IMR-90 (cell line): ENCODE measurements at places on chromosomes 3 and 15.
A peak's percentile ranks its signal among the peaks of the same experiment; 100 is the strongest.

- no peak overlapping the region for H3K27ac ChIP-seq
- DNase-seq: no peak
- peaks cover under 1% of the 10 kb centered on the region; the same call in 1 of the 2 replicates for H3K4me1 ChIP-seq
- no peaks in the 10 kb centered on the region for H3K36me3 ChIP-seq
- H3K27me3 ChIP-seq: no peaks in the 10 kb centered on the region
These were observed 1.3 kb downstream of the GRK7 start for GRCh38 chr3:141764465-141764864.

- H3K27ac ChIP-seq: no peak overlapping the region
- no peaks in the 10 kb centered on the region for H3K27me3 ChIP-seq
- no peak for DNase-seq
- no peaks in the 10 kb centered on the region for H3K36me3 ChIP-seq
- no peak overlapping the region for H3K4me3 ChIP-seq
- H3K4me1 ChIP-seq: no peaks in the 10 kb centered on the region
These were observed 75.4 kb upstream of the PLAAT1 start for GRCh38 chr3:193165431-193166120.

- H3K4me1 ChIP-seq: peaks cover 5% of the 10 kb centered on the region
- no peaks in the 10 kb centered on the region for H3K27me3 ChIP-seq
- no peaks in the 10 kb centered on the region for H3K36me3 ChIP-seq
- peak overlapping the region; percentile 31; the same call in 1 of the 2 replicates for H3K27ac ChIP-seq
- peak; percentile 77 for DNase-seq
These were observed 137.7 kb downstream of the BBX start for GRCh38 chr3:107660306-107660976.

GRCh38 chr15:100914876-100915275 lies 4.3 kb upstream of the LRRK1 start:
- H3K27ac ChIP-seq: no peak overlapping the region
- DNase-seq: peak; percentile 24

GRCh38 chr15:25053000-25053815 lies 98.4 kb downstream of the SNRPN start:
- no peak overlapping the region for H3K27ac ChIP-seq
- no peak overlapping the region for H3K4me3 ChIP-seq
- no peaks in the 10 kb centered on the region for H3K4me1 ChIP-seq
- no peaks in the 10 kb centered on the region for H3K27me3 ChIP-seq
- DNase-seq: no peak

GRCh38 chr3:58434511-58434910 lies 879 bp upstream of the PDHB start:
- H3K4me3 ChIP-seq: no peak overlapping the region
- peaks cover 13% of the 10 kb centered on the region for H3K36me3 ChIP-seq
- no peak for DNase-seq

DNA sequence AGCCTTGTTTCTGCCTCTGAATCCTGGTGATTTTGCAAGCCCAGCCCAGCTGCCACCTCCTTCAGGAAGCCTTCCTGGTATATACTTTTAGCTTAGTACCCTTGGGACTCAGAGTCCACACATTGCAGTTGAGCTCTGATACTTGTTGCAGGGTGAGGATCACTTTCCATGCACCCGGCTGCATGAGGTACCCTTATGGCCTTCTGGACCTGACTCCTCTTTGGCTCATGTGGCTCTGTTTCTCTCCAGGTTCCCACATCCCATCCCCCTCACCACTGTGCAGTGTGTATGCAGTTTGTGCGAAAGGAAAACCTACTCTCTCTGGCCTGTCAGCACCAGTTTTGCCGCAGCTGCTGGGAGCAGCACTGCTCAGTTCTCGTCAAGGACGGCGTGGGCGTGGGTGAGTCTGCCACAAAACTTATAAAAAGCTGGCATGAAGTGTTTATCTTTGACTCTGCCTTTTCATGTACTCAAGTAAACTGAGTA lies 23.1 kb upstream of the P4HTM start:
- DNase-seq: no peak
- H3K27ac ChIP-seq: no peak overlapping the region
- H3K4me1 ChIP-seq: peaks cover 5% of the 10 kb centered on the region
- H3K36me3 ChIP-seq: peaks cover 37% of the 10 kb centered on the region
- H3K27me3 ChIP-seq: no peaks in the 10 kb centered on the region

- H3K4me3 ChIP-seq: peak within 1 kb of the TSS; percentile 36
- H3K27me3 ChIP-seq: no peaks in the 10 kb centered on the region
- peak within 1 kb of the TSS; percentile 35; the same call in 1 of the 2 replicates for H3K27ac ChIP-seq
- no peaks in the 10 kb centered on the region for H3K36me3 ChIP-seq
- peak; percentile 74 for DNase-seq
These were observed at the start of gene SLC9C1 for GRCh38 chr3:112293368-112294321. SLC9C1 (minus strand) TSS chr3:112294216; CDS start chr3:112286791, 7,425 bp downstream.

GRCh38 chr15:70356062-70356860 lies 258.5 kb upstream of the TLE3 start:
- peaks cover 64% of the 10 kb centered on the region for H3K27me3 ChIP-seq
- H3K27ac ChIP-seq: no peak overlapping the region
- no peaks in the 10 kb centered on the region for H3K4me1 ChIP-seq
- H3K4me3 ChIP-seq: no peak overlapping the region
- no peaks in the 10 kb centered on the region for H3K36me3 ChIP-seq

DNA sequence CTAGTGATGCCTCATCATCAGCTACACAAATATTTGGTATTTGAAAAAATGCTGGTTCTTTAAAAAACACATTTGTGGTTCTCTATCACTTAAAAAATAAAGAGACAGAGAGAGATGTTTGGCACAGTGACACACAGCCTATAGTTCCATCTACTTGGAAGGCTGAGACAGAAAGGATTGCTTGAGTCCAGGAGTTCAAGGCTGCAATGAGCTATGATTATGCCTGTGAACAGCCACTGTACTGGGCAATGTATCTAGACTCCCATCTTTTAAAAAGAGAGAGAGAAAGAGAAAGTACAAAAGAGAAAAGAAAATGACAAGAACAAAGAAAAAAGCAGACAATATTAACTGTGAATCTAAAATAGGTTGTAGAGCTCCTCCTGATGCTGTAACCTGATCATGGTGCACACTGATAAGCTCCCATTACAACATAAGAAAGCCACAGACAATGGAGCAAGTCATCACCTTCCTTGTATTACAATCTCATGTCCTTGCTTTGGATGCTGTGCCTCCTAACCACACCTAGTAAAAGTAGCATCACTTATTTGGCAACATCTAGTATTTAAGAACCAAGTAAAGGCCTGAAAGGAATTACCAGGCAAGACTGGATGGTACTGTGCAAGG lies 31.7 kb upstream of the MAP4 start:
- no peak overlapping the region for H3K27ac ChIP-seq
- DNase-seq: peak; percentile 72
- H3K4me1 ChIP-seq: peaks cover 2% of the 10 kb centered on the region; the same call in 1 of the 2 replicates
- no peaks in the 10 kb centered on the region for H3K27me3 ChIP-seq
- H3K36me3 ChIP-seq: peaks cover 9% of the 10 kb centered on the region

- no peaks in the 10 kb centered on the region; the same call in 1 of the 2 replicates for H3K4me1 ChIP-seq
- no peak for DNase-seq
- peaks cover 29% of the 10 kb centered on the region for H3K36me3 ChIP-seq
- H3K27me3 ChIP-seq: no peaks in the 10 kb centered on the region
These were observed 777 bp upstream of the EIF4A2 start for GRCh38 chr3:186782542-186783057.

- H3K27me3 ChIP-seq: no peaks in the 10 kb centered on the region
- H3K36me3 ChIP-seq: peaks cover 17% of the 10 kb centered on the region
- H3K27ac ChIP-seq: no peak overlapping the region
- DNase-seq: peak; percentile 78
- no peak overlapping the region for H3K4me3 ChIP-seq
- H3K4me1 ChIP-seq: peaks cover 3% of the 10 kb centered on the region; the same call in 1 of the 2 replicates
These were observed 46.8 kb downstream of the DNAJC13 start for GRCh38 chr3:132464066-132464465.

- DNase-seq: no peak
- no peaks in the 10 kb centered on the region for H3K4me1 ChIP-seq
- H3K27ac ChIP-seq: no peak overlapping the region
- no peak overlapping the region for H3K4me3 ChIP-seq
These were observed 121.8 kb upstream of the CHL1 start for GRCh38 chr3:74676-75243.

DNA sequence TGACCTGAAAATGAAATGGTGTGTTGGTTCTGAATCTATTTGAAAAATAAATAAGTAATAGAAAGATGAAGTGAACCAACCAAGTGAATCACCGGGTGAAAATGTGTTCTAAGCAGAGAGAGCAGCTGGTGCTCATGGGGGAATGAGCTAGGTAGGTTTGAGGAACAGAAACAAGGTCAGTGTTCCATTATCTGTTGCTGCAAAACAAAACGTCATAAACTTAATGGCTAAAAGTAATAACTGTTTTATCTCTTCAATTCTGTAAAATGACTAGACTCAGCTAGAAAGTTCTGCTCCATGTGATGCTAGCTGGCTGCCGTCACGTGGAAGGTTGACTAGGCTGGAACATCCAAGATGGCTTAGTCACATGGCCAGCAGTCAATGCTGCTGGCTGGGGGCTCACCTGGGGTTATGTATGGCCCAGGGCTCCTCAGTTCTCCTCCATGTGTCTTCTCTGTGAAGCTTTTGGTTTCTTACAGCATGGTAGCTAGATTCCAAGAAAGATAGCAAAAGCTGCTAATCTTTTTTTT lies 13.3 kb upstream of the SH3BP5 start:
- no peak overlapping the region for H3K27ac ChIP-seq
- peaks cover 26% of the 10 kb centered on the region for H3K27me3 ChIP-seq
- DNase-seq: no peak

DNA sequence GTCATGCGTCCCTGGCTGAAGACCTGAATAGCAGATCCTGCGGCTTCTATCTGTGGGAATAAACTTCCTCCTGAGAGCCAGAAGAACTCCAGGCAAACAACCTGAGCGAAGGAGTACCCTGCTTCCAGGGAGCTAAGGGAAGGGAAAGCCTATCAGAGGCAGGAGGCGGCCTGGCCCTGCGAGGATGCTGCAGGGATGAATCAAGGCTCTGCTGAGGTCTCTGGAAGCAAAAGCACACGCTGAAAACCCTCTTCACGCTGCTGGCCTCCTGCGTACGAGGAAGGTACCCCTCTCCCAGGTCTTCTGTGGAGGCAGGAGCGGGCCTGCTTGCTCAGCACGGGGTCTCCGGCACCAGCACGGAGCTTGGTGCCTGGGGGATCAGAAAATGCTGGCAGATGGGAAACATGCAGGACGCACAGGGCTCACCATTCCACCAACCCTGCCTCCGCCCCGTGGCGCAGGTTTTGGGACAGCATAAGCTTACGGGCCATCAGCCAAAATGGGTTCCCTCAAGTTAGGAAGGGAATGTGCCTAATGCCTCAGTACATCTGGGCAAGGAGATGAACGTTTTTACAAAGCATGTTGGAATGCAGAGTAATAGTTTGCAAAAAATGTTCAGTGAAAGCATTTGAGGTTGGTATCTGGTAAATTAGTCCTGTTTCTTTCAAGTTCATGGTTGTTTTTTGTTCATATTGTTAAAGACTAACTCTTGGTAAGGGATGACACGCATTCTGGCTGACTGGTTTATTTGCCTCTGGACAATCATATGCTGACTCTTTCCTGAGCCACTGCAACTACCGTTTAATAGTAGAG lies 72.3 kb downstream of the CHSY1 start:
- H3K36me3 ChIP-seq: peaks cover 35% of the 10 kb centered on the region
- H3K4me3 ChIP-seq: no peak overlapping the region
- no peaks in the 10 kb centered on the region for H3K27me3 ChIP-seq

GRCh38 chr15:69861331-69862171 lies 236.2 kb downstream of the TLE3 start:
- H3K27ac ChIP-seq: no peak overlapping the region
- no peak overlapping the region for H3K4me3 ChIP-seq
- peaks cover 18% of the 10 kb centered on the region for H3K4me1 ChIP-seq
- H3K27me3 ChIP-seq: no peaks in the 10 kb centered on the region
- DNase-seq: peak; percentile 62
- no peaks in the 10 kb centered on the region for H3K36me3 ChIP-seq

GRCh38 chr15:40358471-40359353 lies 693 bp downstream of the DISP2 start:
- no peaks in the 10 kb centered on the region for H3K36me3 ChIP-seq
- no peak for DNase-seq
- peaks cover 6% of the 10 kb centered on the region; the same call in 1 of the 2 replicates for H3K4me1 ChIP-seq
- peak overlapping the region; percentile 43 for H3K4me3 ChIP-seq
- peaks cover 24% of the 10 kb centered on the region for H3K27me3 ChIP-seq

GRCh38 chr3:50350527-50351322 lies at the start of the genes CYB561D2 and NPRL2:
CYB561D2 (plus strand) TSS chr3:50350862; CDS start chr3:50351434, 572 bp downstream.
NPRL2 (minus strand) TSS chr3:50350775; CDS start chr3:50350652, 123 bp downstream.
- H3K27me3 ChIP-seq: no peaks in the 10 kb centered on the region
- H3K4me3 ChIP-seq: peak within 1 kb of the TSS; percentile 73
- H3K27ac ChIP-seq: peak within 1 kb of the TSS; percentile 91
- DNase-seq: peak; percentile 90
- peaks cover 11% of the 10 kb centered on the region for H3K4me1 ChIP-seq

- no peaks in the 10 kb centered on the region for H3K4me1 ChIP-seq
- no peak overlapping the region for H3K27ac ChIP-seq
- no peak overlapping the region for H3K4me3 ChIP-seq
- H3K36me3 ChIP-seq: no peaks in the 10 kb centered on the region
- DNase-seq: no peak
These were observed 427.1 kb upstream of the FRG2C start for GRCh38 chr3:75237053-75237452.

DNA sequence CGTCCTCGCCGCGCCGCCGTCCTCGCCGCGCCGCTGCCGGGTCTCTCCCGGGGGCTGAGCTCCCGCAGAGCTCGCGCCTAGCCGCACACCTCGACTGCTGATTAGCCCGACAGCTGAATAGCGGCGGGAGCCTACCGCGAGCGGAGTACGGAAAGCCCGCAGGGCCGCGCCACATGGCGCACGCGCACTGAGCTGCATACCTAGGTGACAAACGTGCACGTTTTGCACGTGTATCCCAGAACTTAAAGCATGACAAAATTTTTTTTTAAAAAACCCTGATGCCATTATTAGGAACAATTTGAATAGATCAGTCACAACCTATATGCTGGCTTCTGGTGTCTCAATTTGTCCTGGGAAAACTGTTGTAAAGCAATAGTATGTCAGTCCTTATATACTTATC lies at the start of gene GOLGA8A:
Gene GOLGA8A, minus strand, starts transcription at position 122 of the 400 bp plus-strand sequence. CDS start 48,117 bp downstream, outside the sequence.
- no peaks in the 10 kb centered on the region; the same call in 1 of the 2 replicates for H3K4me1 ChIP-seq
- no peaks in the 10 kb centered on the region for H3K27me3 ChIP-seq
- DNase-seq: peak; percentile 51
- no peaks in the 10 kb centered on the region for H3K36me3 ChIP-seq

- no peak overlapping the region for H3K27ac ChIP-seq
- H3K27me3 ChIP-seq: no peaks in the 10 kb centered on the region
- H3K36me3 ChIP-seq: no peaks in the 10 kb centered on the region
- DNase-seq: no peak
- H3K4me3 ChIP-seq: no peak overlapping the region
- H3K4me1 ChIP-seq: no peaks in the 10 kb centered on the region
These were observed 62.5 kb upstream of the GBE1 start for GRCh38 chr3:81823882-81824395.
